Psoas muscle (tissue), 8 donors: ENCODE measurements at places on chromosomes 5 and 9. TPM values are rescaled to one million over a fixed set of nuclear protein-coding genes. Genes with fewer than 3 reads are reported as not detected.

The IGIP gene
- total RNA-seq, result 11.6 TPM

DNA sequence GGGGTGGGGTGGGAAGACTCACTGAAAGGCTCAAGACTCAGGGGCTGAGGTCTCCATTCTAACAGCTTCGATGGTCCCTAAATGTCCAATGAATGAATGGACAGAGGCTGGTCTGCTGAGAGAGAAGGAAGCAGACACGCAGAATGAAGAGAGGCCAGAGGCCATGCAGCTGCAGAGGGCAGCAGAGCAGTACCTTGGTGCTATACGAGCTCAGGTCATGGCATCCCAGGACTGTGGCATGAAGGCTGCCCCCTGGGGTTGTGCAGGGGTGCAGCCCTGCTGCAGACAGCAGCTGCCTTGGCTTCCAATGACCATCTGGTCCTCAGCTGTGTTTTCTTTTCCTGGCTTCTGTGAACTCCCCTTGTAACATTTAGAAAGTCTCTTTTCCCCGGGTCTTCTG, 15.2 kb upstream of the CORO2A start:
- H3K4me3 ChIP-seq, result no peak overlapping the region
- H3K4me1 ChIP-seq, result peaks cover 3% of the 10 kb centered on the region
- no peak overlapping the region for H3K27ac ChIP-seq
- peak; percentile 23 for DNase-seq

GRCh38 chr9:114099669-114100270, 678 bp upstream of the KIF12 start:
- no peak for DNase-seq
- H3K4me1 ChIP-seq, result no peaks in the 10 kb centered on the region
- no peaks in the 10 kb centered on the region for H3K36me3 ChIP-seq
- peaks cover 2% of the 10 kb centered on the region for H3K27me3 ChIP-seq
- H3K27ac ChIP-seq, result no peak overlapping the region

DNA sequence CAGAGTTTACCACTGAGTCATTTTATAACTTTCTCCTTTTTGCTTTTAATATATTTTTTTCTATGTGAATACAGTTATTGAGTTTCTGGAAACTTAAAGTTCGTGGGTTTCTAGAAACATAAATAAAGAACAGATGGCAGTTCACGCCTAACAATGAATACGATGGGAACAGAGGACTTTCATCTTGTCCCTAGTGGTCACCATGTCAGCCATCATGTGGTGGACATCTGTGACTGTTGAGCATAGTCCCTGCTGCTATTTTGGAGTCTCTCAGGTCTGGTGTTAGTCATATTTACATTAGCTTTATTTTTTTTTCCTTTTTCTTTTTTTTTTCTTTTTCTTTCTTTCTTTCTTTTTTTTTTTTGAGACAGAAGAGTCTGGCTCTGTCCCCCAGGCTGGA, 85.3 kb downstream of the XRCC4 start:
- H3K27ac ChIP-seq, result no peak overlapping the region

- no peaks in the 10 kb centered on the region for H3K27me3 ChIP-seq
- H3K4me1 ChIP-seq, result peaks cover 94% of the 10 kb centered on the region
- no peak for DNase-seq
- H3K4me3 ChIP-seq, result no peak overlapping the region
These were observed 15.2 kb downstream of the TNIP1 start for GRCh38 chr5:151065609-151066008.

DNA sequence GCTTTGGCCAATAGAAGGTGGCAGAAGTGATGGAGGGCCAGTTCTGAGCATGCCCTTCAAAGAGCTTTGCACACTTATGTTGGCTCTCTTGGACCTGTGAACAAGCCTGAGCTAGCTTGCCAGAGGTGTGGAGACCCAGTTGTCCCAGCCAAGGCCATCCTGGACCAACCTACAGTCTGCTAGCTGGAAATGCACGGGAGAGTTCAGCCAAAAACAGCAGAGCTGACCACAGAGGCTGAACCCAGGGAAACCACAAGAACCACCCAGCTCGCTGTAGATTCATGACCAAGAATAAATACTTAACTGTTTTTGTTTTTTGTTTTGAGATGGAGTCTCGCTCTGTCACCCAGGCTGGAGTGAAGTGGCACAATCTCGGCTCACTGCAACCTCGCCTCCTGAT, 65.4 kb upstream of the HAND1 start:
- peaks cover 10% of the 10 kb centered on the region for H3K27me3 ChIP-seq
- H3K4me3 ChIP-seq, result no peak overlapping the region
- no peak overlapping the region for H3K27ac ChIP-seq
- no peaks in the 10 kb centered on the region for H3K4me1 ChIP-seq

The PCDHGA1 gene
- 0.71 TPM for total RNA-seq

- DNase-seq, result no peak
- H3K27me3 ChIP-seq, result no peaks in the 10 kb centered on the region
- no peaks in the 10 kb centered on the region for H3K4me1 ChIP-seq
- no peak overlapping the region for H3K4me3 ChIP-seq
- H3K36me3 ChIP-seq, result no peaks in the 10 kb centered on the region
- no peak overlapping the region for H3K27ac ChIP-seq
These were observed 16.1 kb downstream of the SV2C start for GRCh38 chr5:76099286-76099702.

DNA sequence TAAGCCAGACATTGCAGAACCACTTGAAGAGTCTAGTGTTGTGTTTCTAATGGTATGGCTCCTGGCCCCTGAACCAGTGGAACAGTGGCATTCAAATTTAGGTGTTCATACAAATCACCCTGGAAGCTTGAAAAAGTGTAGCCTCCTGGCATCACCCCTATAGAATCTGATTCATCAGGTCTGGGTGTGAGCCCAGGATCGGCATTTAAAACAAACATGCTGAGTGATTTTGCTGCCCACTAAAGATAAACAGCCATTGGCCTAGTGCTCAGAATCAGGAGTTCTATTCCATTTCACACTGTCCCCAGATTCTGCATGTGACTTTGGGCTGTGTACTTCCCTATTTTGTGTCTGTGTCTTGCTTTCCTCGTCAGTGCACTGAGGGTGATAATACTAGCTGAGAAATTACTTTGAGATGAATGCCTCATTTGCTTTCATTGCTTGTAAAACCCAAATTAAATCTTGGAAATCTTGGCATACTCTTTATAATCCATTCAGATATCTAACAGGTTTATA, 241.5 kb upstream of the CLINT1 start:
- no peak overlapping the region for H3K27ac ChIP-seq
- H3K4me1 ChIP-seq, result no peaks in the 10 kb centered on the region
- no peaks in the 10 kb centered on the region for H3K36me3 ChIP-seq
- no peak for DNase-seq
- no peaks in the 10 kb centered on the region for H3K27me3 ChIP-seq

The CDC23 gene
- 13.6 TPM for total RNA-seq

The IFNK gene
- not detected for total RNA-seq

- no peaks in the 10 kb centered on the region for H3K36me3 ChIP-seq
- H3K27ac ChIP-seq, result peak overlapping the region; percentile 71
- DNase-seq, result no peak
- H3K4me1 ChIP-seq, result peaks cover 60% of the 10 kb centered on the region
These were observed 41.2 kb downstream of the RCL1 start for GRCh38 chr9:4833781-4834560.

The SPRY4 gene
- 5.3 TPM for total RNA-seq

- H3K4me1 ChIP-seq, result peaks cover 3% of the 10 kb centered on the region
- no peak overlapping the region for H3K27ac ChIP-seq
- no peak overlapping the region for H3K4me3 ChIP-seq
- DNase-seq, result no peak
These were observed 7.2 kb downstream of the C1QTNF2 start for GRCh38 chr5:160363211-160363610.

DNA sequence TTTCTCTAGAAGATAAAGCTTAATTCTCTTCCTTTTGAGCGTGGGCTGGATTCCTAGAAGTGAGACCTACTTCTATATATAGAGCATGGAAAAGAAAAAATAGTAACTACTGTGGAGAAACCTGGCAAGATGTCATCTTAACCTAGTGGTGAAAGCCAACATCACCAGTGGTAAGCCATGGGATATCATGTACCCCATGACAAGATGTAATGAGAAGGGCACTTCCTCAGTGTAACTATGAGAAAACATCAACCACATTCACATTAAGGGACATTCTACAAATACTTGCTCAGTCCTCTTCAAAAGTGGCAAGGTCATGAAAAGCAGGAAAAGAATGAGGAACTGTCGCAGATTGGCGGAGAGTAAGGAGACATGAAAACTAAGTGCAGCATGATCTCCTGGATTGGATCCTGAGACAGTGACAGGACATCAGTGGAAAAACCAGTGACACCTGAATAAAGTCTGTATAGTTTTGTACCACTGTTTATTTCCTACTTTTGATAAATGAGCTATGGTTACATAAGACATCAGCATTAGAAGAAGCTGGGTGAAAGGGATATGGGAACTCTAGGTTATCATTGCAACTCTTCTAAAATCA, 65.4 kb downstream of the PRRC1 start:
- DNase-seq, result no peak
- no peaks in the 10 kb centered on the region for H3K27me3 ChIP-seq
- peaks cover 13% of the 10 kb centered on the region for H3K4me1 ChIP-seq

GRCh38 chr9:107269681-107270080, 13.4 kb upstream of the RAD23B start:
- H3K36me3 ChIP-seq, result no peaks in the 10 kb centered on the region
- H3K27ac ChIP-seq, result no peak overlapping the region
- no peaks in the 10 kb centered on the region for H3K4me1 ChIP-seq
- no peaks in the 10 kb centered on the region for H3K27me3 ChIP-seq
- no peak for DNase-seq

GRCh38 chr5:157479166-157479565, 19.2 kb downstream of the NIPAL4 start:
- no peak overlapping the region for H3K27ac ChIP-seq
- H3K4me1 ChIP-seq, result no peaks in the 10 kb centered on the region
- H3K27me3 ChIP-seq, result no peaks in the 10 kb centered on the region
- peaks cover 21% of the 10 kb centered on the region for H3K36me3 ChIP-seq

DNA sequence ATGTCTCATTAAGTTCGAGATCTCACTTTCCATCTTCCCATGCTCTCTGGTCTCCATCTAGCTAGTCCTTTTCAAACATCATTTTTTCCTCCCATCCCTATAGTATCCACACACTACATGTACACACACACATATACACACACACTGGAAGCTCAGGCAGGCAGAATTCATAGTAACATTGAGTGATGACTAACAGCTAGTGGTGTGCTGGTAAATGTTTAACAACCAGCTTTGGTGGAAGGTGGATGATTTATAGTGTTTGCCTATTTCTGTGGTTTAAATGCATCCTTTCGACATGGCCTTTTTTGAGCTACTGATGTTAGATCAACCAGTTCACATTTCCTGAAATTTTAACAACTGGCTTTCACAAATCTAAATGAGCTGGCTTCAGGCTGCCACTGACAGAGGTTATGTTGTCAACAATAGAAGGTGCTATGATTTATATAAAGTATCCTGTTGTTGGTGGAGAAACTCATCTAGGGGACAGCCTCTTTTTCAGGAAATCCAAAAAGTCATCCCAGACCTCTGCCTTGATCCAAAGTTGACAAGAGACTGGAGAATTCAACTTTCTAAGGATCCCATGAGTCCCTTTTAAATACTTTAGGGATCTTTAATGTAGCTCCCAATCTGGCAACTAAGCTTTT, 117.8 kb downstream of the CCDC192 start:
- H3K27me3 ChIP-seq, result no peaks in the 10 kb centered on the region
- H3K27ac ChIP-seq, result no peak overlapping the region
- no peak overlapping the region for H3K4me3 ChIP-seq
- H3K4me1 ChIP-seq, result no peaks in the 10 kb centered on the region

- H3K4me1 ChIP-seq, result peaks cover 72% of the 10 kb centered on the region
- H3K4me3 ChIP-seq, result no peak overlapping the region
- DNase-seq, result no peak
- no peaks in the 10 kb centered on the region for H3K36me3 ChIP-seq
- no peaks in the 10 kb centered on the region for H3K27me3 ChIP-seq
- no peak overlapping the region for H3K27ac ChIP-seq
These were observed 7.6 kb downstream of the SHB start for GRCh38 chr9:38061326-38061977.

DNA sequence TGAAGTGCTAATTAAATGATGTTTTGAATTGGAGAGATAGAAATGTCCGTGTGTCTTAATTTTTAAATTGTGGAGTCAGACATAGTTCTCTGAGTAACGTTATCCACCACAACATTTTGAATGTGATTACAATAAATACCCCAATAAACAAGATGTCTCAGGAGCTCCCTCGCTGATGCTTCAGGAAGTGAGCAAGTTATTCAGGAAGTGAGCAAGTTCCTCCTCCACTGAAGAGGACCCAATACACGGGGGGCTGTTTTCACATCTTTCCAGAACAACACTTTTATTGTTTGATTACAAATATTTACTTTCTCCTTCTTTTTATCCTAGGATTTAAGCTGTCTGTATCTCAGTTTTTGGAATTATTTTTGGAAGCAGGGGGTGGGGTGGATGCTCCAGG, 363.8 kb downstream of the LRRC70 start:
- no peaks in the 10 kb centered on the region for H3K36me3 ChIP-seq
- DNase-seq, result no peak
- H3K4me3 ChIP-seq, result no peak overlapping the region
- no peaks in the 10 kb centered on the region for H3K4me1 ChIP-seq
- H3K27me3 ChIP-seq, result peaks cover 1% of the 10 kb centered on the region
- no peak overlapping the region for H3K27ac ChIP-seq

- H3K27ac ChIP-seq, result no peak overlapping the region
- H3K4me3 ChIP-seq, result no peak overlapping the region
- peaks cover 4% of the 10 kb centered on the region for H3K4me1 ChIP-seq
- H3K27me3 ChIP-seq, result no peaks in the 10 kb centered on the region
These were observed 13.0 kb downstream of the SH2D3C start for GRCh38 chr9:127765418-127765817.

- no peak for DNase-seq
- H3K4me3 ChIP-seq, result no peak overlapping the region
- no peaks in the 10 kb centered on the region for H3K27me3 ChIP-seq
- no peaks in the 10 kb centered on the region for H3K36me3 ChIP-seq
- H3K4me1 ChIP-seq, result no peaks in the 10 kb centered on the region
- no peak overlapping the region for H3K27ac ChIP-seq
These were observed 255.1 kb downstream of the MAT2B start for GRCh38 chr5:163760498-163760897.

The PCDH1 gene
- total RNA-seq, result 13.7 TPM

The MOB3B gene
- 1.1 TPM for total RNA-seq

The PRSS3 gene
- not detected for total RNA-seq

DNA sequence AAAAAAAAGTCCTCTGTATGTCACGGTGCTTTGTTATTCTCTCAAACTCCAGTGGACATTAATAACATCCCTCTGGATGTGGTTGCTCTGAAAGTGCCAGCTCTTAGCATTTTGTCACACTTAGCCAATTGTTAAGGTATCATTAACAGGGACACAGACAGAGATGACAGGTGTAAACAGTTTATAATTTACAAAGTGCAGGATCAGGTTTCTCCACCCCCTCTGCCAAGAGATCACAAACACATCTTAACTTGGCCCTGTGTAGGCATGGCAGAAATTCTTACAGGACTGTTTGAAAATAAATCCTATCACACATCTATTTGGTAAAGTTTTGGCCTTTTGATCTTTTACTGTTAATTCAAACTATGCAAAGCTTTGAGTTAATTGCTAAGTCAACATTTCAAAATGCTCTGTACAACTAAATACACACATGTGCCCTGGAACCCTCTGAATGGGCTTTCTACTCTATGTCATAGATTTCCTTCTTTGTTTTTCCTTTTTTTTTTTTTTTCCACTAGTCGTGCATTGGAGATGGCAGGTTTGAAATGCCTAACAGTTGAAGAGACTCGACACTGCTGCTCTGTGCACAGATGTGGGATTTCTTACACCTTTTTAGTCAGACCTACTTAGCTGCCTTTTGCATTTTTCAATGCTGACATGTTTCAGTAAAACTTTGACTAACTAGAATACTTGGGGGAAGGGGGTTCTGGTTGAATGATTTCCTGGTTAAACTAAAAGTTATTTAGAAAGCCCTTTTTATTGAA, 41.7 kb downstream of the SEMA6A start:
- H3K27ac ChIP-seq, result peak overlapping the region; percentile 10
- H3K27me3 ChIP-seq, result no peaks in the 10 kb centered on the region
- H3K4me3 ChIP-seq, result no peak overlapping the region
- H3K4me1 ChIP-seq, result peaks cover 43% of the 10 kb centered on the region
- no peaks in the 10 kb centered on the region for H3K36me3 ChIP-seq
